Glutamatergic neuron (in vitro differentiated cells): ENCODE measurements at places on chromosomes 12 and 14. TPM values are rescaled to one million over a fixed set of nuclear protein-coding genes. Genes with fewer than 3 reads are reported as not detected.

DNA sequence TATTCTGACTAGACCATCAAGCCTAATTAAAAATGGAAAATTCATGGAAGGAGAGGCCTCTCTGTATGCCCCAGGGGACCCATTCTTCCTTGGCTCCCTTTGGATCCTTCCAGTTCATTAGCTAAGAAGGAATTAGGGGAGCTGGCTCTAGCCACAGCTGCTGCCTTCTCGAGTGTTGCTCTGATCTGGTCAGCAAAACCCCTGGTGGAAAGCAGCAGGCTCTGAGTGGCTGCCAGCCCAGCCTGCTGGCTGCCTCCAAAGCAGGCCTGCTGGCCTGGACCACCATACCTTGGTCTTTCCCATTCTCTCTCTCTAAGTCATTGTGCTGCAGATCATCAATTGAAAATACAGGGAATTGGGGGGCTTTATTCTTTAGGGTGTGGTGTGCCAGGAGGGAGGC, 29.0 kb upstream of the AKAP6 start:
- peak; percentile 71 for DNase-seq

GRCh38 chr14:23056956-23057756, at the start of gene CDH24:
CDH24 (minus strand) TSS chr14:23057520; CDS start chr14:23055733, 1,787 bp downstream.
- DNase-seq, result peak; percentile 86

DNA sequence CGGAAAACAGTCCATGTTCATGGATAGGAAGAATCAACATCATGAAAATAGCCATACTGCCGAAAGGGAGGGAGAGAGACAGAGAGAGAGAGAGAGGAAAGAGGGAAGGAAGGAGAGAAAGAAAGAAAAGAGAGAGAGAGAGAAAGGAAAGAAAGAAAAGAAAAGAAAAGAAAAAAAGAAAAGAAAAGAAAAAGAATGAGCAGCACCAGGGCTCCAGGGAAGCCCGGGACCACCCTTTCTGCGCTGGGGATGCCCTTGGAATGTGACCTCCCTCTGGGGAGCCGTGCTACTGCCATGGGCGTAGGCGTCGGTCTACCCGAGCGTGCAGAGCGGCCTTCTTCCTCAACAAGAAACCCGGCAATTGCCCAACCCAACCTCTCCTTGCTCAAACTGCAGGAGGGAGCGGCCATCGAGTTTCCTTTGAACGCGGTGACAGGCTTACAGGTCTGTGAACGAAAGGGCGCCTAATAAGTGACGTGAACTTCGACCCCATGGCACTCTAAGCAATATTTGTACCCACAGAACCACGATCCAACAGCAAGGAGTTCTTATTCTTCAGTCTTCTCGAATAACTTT, 16.9 kb downstream of the OR6S1 start:
- peak; percentile 44 for DNase-seq

DNA sequence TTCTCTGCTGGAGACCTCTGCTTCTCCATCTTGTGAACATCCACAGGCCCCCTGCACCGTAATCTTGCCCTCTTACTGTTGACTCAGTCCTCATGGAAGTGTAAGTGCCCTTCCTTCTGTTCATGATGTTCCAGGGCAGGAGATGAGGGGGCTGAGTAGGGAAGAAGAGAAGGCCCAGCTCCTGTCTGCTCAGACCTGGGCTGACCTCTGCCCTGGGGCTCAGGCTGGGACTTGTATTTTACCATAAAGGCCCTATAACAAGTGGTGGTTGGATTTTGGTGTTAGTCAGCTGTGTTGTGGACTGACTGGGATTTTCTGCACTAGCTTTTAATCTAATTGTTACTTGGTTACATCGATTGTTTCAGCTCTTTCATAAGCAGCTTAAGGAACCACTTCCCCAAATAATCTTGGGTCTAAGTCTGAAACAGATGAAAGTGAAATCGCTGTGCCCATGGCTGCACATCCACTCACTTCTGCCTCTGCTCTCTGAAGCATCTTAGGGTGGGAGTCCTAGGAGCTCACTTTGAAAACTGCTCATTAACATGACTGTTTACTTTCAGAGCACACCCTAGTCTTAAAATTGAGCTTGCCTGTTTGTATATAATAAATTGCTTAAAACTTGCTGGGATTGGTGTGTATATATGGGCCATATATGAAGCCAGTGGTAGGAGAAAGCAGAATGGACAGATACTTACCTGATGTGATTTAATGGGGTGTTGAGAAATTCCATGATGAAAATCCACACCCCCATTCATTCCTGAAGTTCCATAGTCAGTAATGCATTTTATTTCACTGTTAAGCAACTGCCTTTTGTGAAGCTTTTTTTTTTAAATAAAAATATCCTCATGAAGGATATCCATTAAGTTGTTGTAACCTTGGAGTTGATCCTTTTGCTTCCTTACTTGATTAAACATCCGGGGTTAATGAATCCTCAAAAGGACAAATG, 17.7 kb downstream of the C12orf71 start:
- DNase-seq, result no peak

- DNase-seq, result no peak
Measured at GRCh38 chr12:5317556-5317955, 114.4 kb upstream of the NTF3 start.

DNA sequence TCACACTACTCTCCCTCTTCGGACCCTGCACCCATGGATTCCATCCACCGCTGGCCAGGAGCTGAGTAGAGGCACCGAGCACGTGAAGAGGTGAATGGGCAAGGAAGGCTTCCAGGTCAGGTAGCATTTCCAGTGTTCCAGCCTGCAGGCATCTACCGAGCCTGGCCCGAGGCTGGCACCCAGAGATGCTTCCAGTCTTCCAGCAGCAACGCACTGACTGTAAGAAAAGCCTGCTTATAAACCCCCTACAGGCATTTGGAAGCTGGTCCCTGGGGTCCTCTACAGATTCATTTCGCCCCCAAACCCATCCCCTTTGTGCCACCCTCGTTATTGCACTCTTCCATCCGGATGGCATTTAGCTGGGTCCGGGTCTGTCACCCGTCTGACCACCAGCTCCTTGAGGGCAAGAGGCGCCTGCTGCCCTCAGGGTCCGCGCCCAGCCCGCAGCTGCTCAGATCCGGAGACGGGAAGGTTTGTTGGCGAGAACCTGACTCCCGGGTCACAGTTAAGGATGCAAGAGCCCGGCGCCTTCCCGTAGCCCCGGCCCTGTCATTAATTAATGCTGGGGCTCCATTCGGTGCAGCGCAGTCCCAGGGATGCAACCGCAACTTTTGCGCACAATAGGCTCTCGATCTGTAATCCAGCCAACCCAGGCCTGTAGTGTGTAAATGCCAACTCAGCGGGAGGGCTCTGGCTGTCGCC, 614 bp upstream of the MARK3 start:
- peak; percentile 40 for DNase-seq

TDRD9 gene
- total RNA-seq, result not detected
